Adrenal gland (tissue), 19 donors: ENCODE measurements at places on chromosomes 5 and 9.

GRCh38 chr5:56414066-56414465 lies 180.9 kb upstream of the ANKRD55 start:
- DNase-seq, result no peak

- DNase-seq, result no peak
These were observed 581 bp upstream of the SARDH start for GRCh38 chr9:133738640-133739225.

- no peak for DNase-seq
These were observed 255.0 kb downstream of the EFNA5 start for GRCh38 chr5:107415762-107416161.

DNA sequence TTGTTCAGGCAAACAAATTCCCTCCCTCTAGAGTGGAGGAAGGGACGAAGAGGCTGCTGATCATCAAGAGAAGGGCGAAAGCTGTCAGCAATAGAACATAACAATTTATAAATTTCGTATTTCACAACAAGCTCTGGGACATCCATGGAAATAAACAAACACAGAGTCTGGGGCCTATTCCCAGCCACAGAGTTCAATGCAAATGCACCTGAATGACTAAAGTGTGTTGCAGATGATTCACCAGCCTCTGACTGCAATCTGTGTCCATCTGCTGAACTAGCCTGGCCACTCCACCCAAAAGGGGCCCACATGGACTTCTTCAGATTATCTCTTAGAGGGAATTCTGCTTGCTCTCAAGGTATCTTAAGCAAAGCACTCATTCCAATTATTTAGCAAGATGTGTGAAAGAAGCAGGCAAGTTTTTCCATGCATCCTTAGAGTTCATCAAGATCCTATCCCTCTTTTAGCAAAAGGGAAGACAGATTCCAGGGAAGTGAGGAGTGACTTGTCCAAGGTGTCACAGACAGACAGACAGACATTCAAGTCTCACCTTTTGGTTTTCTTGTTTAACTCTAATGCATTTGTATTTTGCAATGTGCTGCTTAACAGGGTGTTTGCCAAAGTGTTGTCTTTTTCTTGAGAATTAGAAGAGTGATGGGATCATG lies 307.8 kb upstream of the PAPPA start:
- DNase-seq, result no peak

- DNase-seq, result peak; percentile 56
These were observed 77.8 kb upstream of the SHISAL2B start for GRCh38 chr5:64612344-64612961.

DNA sequence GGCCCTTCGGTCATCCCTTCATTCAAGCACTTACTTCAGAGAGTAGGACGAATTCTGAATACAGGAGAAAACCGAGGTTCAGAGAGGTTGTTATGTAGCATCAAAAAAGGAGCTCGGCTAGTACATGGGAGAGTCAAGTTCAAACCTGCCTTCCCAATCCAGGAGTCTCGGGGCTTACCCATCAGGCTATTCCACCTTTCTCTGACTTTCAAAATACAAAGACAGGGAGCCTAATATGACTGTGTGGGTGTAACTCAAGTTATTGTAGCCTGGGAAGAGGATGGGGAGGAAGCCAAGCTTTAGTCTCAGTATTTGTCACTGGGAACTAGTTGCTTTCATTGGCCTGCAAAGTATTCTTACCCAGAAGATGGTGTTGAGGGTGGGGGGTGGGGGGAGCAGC lies 274.8 kb upstream of the PANK3 start:
- no peak for DNase-seq

DNA sequence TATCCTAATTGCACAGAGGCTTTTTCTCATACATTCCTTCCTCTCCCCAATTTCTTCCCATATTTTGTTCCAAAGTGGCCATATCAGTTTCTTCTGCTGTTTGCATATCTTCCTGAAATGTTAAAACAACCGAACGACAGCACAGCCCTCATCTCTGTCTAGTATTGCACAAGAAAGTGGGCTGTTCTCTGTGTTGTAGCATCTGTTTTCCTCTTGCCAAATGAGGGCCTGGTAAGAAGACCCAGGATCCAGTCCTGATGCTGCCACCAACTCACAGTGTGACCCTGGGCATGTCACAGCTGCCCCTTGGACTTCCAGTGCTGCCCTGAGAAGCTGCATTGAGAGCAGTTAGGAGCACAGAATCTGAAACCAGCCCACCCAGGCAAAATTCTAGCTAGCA lies 4.1 kb downstream of the SLC31A2 start:
- DNase-seq, result no peak

DNA sequence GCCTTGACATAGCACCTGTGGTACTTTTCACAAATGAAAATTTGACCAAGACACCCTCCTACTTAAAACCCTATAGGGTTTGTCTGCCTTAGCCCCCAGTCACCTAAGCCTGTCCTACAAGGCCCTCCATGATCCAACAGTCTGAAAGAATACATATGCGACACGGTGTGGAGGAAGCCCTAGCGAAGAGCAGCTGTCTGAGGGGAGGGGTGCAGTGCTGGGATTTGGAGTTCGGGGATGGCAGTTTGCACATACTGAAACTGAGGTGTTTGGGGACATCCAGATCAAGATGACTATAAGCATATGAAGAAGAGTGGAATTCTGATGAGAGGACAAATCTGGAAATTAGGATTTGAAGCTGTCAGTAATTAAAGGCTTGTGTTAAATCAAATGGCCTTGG lies 7.2 kb upstream of the MYORG start:
- DNase-seq, result no peak

- DNase-seq, result no peak
These were observed 22.7 kb downstream of the CFAP90 start for GRCh38 chr5:7828269-7828668.

GRCh38 chr9:78923966-78924659 lies 627.2 kb downstream of the PSAT1 start:
- DNase-seq, result no peak

DNA sequence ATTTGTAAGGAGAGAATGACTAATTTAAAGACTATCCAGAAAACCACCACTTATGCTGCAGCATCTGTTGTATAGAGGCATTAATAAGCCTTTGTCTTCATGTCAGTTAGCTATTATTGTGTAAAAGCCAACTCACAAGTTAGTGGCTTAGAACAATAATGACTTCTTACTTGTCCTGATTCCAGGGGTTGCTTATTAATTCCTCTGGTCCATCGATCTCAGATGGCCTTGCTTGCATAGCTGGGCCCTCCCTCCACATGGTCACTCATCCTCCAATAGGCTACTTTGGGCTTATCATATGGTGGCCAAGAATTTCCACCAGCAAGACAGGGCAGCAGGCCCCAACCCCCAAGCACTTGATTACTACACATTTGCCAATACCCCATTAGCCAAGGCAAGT lies 44.5 kb upstream of the STK32A start:
- no peak for DNase-seq

DNA sequence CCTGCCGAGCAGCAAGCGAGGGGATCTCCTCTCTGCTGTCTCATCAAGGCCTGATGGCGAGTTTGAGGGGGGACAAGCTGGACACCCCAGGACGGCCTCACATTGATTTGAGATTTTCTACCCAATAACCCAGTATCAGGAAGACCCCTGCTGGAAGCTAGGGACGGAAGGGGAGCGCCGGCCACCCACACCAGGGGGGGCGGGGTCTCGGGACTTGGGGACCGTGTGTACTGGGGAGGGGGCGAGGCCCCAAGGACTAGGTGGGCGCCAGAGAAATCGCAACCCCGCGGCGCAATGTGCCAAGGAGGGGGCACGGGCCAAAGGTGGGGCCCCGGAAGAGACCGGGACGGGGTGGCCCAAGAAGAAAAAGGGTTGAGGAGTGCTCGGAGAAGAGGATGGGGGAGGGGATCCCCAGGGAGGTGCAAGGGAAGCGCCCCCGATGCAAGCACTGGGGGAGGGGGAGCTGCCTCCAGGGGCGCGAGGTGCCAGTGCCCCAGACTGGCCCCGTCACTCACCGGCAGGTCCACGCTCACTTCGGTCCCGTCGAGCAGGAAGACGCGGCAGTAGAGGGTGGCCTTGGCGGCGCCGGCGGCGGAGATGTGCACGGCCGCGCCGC lies 1.1 kb downstream of the EPB41L4B start:
- DNase-seq, result peak; percentile 46

DNA sequence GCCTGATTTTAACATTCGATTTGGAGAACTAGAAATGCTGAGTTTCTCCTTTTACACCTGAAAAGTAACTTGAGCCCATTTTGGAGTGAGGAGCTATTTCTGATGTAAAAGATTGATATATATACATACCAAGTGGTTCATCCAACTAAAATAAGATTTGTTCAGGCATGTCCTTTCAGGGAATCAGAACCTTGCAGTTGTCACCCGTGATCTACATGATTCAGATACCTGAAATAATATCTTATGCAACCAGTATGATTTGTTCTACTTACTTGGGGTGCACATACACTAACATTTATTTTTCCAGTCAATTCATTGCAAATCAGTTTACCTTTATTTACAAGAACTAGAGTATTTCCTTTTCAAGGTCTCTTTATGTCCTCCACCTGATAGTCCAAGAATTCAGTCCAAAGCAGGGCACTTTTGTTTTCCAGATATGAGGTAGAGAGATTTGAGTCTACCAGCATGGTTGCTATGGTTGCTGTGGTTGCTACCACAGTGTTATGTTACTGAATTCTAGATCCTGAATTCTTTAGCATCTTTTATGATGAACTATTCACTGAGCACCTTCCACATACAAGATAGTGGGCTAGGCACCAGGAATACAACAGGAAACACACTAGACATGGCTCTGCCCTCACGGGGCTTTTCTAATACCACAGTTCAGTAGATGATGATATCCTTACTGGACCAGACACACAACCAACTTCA lies 49.3 kb downstream of the CCL28 start:
- no peak for DNase-seq

DNA sequence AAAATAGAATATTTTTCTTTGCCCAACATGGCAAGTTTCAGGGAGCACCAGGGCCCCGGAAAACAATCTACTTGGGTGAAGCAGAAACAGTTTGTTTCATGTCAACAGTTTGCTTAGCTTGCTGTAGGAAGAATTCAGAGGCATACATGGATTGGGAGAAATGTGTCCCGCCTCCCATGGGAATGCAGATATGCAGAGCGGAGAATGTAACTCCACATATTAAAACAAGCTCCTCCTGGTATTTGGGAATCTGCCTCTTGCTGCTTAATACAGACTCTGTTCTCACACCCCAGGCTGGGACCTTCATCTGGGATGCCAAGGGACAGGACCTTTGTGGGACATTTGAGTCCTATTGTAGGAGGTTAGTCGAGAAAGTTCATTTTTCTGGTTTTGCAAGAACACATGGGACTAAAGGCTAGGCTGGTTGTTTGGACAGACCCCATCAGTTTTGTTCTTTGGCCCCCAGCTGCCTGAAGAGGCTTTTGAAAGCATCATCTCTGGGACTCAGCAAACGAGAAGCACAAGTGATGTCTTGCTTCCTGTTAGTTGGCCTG lies 220.5 kb upstream of the ADRA1B start:
- DNase-seq, result peak; percentile 69
